Activated CD4-positive, alpha-beta memory T cell treated with anti-CD3 and anti-CD28 coated beads for 36 hours (primary cell): ENCODE measurements at places on chromosomes 16 and 17. TPM values are rescaled to one million over a fixed set of nuclear protein-coding genes. Genes with fewer than 3 reads are reported as not detected.

Gene FBXL16
- 14.1 TPM for total RNA-seq

- DNase-seq = no peak
These were observed 135.8 kb downstream of the USP31 start for GRCh38 chr16:23013484-23013883.

Gene PPP1R27
- total RNA-seq = not detected

DNA sequence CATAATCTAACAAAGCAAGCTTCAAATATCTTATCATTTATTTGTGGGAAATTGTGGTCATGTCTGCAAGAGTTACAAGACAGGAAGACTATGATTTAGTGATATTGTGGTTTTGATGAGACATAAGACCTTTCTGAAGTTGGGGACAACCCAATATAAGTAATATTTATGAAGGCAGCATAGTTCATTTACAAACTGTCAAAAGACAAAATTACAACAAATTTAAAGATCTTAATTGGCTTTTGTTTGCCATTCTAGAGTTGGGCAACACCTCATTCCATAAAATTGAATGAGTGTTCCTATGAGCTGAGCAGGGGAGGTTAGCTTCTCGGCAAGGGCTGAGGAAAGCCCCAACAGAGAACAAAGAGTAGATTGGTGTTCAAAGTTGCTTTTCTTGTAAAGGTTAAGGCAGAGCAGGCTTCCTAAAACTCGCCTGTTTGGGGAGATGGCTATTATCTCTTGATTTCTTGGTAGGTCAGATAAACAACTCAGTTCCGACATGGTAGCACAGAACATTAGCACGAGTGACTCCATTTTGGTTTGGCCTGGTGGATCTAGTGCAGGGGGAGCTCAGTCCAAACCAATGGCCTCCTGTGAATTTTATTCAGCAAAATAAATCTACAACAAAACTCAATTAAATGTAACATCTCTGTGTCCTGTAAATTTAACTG, 10.9 kb upstream of the MMD start:
- DNase-seq = peak; percentile 13

DNA sequence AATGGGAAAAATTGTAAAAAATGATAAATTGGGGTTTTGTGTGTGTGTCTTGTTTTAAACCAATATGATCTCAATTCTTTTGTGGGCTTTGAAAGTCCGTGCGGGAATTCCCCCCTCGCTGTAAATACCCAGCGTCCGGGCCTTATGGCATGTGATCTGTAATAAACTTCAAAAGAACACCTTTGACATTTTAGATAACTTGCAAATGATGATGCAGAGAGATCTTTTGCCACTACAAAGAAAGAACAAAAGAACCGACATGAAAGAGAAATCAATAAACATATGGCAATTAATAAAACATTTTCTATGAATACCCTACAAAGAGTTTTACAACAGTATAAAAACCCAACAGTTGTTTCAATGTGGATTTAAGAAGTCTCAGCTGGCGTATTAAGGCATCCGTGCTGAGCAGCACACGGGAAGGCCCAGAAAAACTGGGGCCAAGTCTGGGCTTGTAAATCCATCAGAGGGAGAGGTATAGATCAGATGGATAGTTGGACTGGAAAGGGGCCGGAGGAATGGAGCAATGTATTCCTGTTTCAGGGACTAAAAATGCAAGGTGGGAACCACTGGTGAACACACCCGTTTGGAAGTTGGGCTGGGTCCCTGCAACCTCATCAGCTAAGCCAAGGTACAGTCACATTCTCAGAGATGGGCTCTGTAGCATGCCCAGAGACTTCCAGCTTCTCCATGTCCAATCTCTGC, 115.2 kb downstream of the IRX5 start:
- no peak for DNase-seq

DNA sequence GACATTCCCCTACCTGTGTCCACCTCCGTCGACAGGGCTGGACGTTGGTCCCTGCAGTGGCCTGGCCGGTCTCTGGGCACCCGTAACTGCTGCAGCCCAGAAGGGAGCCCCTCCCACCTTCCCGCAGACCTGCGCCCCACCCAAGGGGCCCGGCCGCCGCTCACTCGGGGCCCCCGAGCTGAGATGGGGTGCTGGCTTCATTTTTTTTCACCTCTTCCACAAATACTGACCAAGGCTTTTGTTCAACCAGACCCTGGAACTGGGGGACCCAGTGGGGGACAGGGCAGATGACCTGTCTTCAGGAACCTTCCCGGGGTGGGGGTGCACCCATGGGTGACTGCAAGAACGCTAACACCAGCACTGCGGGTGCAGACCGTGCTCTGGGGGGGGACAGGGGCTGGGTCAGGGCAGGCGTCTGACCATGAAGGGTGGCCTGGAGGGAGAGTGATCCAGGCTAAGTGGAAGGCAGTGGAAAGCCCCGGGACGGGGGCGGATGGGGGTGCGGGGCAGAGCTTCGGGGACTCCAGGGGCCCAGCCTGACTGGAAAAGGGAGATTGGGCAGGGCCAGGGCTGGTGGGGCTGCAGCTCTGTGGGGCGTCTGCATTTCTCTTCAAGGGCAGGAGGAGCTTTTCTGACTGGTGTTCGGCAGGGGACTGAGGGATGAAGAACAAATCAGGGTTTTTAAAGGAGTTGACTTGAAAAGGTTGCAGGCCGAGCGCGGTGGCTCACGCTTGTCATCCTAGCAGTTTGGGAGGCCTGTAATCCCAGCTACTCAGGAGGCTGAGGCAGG, 42.3 kb downstream of the SLC7A5 start:
- DNase-seq = peak; percentile 25

DNA sequence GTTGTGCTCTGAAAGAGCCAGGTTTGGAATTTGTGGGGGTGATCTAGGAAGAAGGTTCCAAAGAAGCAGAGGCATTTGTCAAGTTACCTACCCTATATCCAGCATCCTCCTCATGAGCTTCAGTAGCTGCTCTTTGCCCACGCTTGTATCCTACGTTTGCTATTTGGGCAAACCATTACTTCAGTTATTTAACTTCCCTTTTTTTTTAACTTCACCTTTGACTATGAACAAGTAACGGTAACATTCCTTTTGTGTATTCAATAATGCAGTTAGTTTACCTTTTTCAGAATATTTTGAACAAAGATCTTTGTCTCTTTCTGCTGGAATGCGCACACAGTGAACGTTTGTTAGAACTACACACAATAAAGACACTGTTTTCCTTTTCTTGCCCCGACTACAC, 41.5 kb downstream of the CYB5B start:
- DNase-seq = no peak

- DNase-seq = no peak
These were observed 10.0 kb downstream of the POLDIP2 start for GRCh38 chr17:28347261-28347891.

DNA sequence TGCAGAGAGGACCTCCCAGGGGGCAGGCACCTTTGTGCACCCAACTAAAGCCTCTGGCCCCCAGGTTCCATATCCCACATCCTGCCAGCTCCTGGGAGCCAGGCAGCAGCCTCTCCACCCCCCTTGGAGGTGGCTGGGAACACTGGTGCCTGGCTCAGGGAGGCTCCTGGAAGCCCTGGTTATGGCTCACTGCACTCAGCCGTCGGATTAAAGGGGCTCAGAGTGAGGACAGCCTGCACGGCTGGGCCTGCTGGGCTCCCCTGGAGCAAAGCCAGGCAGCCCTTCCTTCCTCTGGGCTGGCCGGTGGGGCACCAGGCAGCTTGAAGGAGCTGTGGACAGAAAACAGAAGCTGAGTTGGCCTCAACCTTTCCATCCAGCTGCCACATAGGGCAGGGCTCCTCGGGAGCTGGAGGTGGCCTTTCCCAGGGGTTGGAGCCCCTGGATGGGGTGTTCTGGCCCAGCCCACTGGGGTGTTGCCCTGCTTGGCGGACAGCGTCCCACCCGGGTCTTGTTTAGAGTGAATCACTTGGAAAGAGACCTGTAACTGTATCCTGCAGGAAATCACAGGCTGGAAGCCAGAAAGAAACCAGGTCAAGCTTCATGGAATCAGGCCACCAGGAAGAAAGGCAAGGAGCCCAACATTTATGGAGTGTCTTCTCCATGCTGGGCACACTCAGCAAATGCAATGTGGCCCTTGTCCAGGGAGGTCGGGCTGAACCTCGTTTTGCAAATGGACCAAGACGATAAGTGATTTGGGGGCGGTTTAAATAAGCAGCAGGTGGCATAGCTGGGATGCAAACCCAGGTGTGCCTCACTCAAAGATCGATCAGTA, 253.3 kb downstream of the SOX9 start:
- no peak for DNase-seq

Gene TMEM238L
- not detected for total RNA-seq

DNA sequence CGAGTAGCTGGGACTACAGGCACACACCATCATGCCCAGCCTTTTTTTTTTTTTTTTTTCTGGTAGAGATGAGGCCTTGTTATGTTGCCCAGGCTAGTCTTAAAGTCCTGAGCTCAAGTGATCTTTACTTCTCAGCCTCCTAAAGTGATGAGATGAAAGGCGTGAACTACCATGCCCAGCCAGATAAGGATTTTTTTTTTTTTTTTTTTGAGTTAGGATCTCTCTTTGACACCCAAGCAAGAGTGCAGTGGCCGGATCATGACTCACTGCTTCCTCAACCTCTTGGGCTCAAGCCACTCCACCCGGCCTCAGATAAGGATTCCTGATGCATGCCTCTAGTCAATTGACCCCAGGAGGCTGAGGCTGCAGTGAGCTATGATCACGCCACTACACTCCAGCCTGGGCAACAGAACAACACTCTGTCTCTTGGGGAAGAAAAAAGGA, 11.2 kb upstream of the PLEKHG4 start:
- DNase-seq = no peak

Gene RAMP2
- not detected for total RNA-seq

GRCh38 chr16:84789431-84789830, 30.4 kb upstream of the CRISPLD2 start:
- no peak for DNase-seq

DNA sequence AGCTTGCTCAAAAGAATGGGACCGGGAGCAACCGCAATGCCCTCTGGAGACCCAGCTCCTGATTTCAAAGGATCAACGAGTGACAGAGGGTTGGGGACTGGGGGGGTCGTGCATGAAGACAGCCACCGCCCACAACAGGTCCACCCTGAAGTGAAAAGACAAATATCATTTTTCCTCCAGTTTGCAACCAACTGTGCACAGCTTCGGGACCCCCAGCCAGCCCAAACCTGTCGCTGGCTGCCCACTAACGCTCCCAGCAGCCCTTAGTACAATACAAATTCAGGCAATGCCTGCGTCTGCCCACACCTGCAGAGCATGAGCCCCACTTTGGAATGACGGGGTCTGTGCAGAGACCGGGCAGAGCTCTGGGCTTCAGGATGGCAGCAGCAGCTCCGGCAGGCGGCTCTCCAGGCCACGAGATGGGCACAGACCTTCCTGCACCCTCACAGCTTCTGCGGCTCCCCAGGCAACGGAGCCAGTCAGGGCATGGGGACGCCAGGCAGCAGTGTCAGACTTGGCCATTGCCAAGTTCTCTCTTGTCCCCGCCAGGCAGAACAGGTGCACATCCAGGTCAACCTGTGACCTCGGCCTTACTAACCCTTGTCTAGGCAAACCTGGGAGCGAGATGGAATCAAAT, 60.1 kb downstream of the TBC1D16 start:
- DNase-seq = no peak

- no peak for DNase-seq
These were observed 34.2 kb upstream of the CCL2 start for GRCh38 chr17:34220752-34221395.

DNA sequence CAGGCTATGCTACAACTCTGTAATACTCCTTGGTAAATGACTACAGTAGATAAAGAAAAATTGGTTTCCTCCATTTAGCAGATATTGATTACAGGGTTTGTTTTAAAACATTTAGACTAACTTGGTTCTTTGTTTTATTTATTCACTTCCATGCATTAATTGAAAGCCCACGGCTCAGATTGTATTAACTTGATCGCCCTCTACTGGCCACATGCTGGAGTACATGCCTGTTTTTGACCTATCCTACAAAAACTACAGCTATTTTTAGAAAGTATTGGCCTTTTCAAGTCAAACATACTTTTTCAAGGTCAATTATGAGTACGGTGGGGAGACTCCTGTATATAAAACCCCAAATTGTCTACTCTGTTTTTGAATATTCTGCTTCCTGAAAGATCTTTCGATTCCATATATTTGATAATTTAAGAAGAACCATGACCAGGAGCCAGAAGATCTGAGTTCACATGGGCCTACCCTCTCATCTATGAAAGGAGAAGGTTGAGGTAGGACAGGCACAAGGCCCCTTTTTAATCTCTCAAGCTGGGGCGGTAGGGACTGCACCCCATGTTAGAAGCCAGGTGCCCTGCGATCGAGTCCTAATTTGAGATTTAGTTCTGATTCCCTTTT, 51.8 kb downstream of the CA10 start:
- DNase-seq = peak; percentile 46

- no peak for DNase-seq
These were observed 15.0 kb downstream of the MRM1 start for GRCh38 chr17:36616061-36617029.

DNA sequence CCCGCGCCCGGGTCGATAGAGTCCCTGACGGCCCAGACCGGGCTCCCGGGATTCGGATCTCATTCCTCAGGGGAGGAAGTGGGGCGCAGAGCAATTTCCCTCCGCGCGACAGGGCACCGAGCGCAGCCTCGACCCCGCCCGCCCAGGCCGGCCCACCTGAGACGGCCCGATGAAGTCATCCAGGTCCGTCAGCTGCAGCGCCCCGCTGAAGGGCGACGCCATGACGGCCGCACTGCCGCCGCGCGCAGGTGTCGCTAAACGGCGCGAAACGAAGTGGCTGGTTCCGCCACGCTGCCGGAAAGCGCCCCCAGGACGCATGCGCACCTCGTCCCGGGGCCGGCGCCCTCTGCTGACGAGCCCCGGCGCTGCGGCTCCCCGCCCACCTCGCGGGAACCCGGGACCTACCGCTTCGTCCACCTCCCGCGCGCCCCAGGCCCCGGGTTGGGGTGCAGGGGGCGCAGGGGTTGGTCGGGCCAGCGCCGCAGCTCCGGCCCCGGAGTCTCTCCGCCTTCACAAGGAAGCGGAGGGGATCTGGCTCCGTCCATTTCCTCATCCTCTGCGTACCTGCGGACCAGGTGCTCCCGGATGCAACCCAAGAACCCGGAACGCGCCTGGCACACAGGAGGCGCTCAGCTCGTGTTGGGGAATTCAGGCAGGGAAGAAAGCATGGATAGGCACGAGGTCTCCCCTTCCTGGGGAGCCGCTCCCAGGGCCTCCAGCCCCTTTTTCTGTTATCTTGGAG, at the start of gene CIAO3:
CIAO3 (minus strand) TSS at position 234 of the 742 bp plus-strand sequence; CDS start at position 222, 12 bp downstream.
- peak; percentile 95 for DNase-seq

- DNase-seq = no peak
These were observed 36.7 kb downstream of the SMG6 start for GRCh38 chr17:2266865-2267228.

- DNase-seq = no peak
These were observed 11.7 kb upstream of the CD300H start for GRCh38 chr17:74578979-74579378.

Gene C16orf86
- 2.5 TPM for total RNA-seq

DNA sequence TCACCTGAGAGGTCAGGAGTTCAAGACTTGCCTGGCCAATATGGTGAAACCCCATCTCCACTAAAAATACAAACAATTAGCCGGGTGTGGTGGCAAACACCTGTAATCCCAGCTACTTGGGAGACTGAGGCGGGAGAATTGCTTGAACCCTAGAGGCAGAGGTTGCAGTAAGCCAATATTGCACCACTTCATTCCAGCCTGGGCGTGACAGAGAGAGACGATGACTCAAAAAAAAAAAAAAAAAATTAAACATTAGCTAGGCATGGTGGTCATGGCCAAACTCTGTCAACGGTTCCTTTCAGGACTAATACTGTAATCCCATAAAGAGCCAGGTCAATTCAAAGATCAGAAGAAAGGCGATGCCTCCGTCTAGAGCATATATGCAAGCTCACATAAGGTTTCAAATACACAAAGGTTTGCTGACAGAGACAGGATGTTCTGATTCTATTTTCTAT, 2.4 kb downstream of the RNF157 start:
- no peak for DNase-seq
